Tongue (tissue), 3 donors: ENCODE measurements at places on chromosomes 11 and 22.

DNA sequence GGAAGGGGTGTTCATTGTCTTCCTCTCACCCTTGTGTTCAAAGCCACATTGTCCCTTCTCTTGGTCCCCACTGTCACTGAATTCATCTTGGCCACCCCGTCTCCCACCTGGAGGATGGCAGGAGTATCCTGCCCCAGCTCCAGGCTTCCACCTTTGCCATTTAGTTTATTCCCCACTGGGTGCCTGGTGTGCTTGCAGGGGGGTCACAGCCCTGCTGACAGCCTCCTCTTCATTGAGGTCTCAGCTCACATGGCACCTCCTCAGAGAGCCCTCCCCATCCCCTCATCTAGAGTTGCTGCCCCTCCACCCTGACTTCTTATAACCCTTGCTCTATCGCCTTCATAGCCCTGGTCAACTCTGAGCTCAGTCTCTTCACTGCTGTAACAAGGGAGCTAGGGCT is 36.6 kb downstream of the KIAA1671 start:
- DNase-seq = no peak

GRCh38 chr11:76279646-76280045 is 73.3 kb upstream of the WNT11 start:
- DNase-seq = no peak

DNA sequence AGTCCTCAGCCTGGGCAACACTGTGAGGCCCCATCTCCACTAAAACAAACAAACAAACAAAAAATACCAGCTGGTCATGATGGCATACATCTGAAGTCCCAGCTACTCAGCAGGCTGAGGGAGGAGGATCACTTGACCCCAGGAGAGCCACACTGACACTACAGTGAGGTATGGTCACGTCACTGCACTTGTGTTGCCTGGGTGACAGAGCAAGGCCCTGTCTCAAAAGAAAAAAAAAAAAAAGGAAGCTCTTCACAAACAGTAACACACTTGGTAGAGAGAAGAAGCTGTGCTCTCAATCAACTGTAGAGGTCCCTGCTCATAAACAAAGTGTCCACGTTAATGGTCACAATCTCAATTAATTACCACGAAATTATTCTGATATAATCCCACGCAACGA is 401.6 kb upstream of the CCDC90B start:
- no peak for DNase-seq

GRCh38 chr22:28373831-28374230 is 305.8 kb downstream of the TTC28 start:
- no peak for DNase-seq

GRCh38 chr11:21105196-21105917 is 436.0 kb downstream of the NELL1 start:
- DNase-seq = no peak

DNA sequence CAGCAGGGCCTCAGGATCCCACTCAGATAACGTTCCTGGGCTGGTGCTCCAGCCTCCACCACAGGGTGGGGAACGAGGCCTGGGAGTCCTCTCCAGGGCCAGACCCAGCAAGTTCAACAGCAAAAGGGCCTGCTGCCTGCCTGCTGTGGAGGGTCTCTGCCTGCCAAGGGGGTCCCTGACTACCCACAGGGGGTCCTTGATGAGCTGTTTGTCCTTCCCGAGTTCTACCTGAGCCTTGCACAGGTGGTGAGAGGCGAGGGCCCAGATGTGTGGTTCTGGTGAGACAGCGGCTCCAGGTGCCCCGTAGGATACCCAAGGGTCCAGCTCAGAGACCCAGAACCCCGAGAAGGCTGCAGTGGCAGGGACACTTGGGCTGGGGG is 4.4 kb downstream of the DUSP8 start:
- no peak for DNase-seq

GRCh38 chr22:49703990-49704344 is 123.7 kb downstream of the BRD1 start:
- DNase-seq = no peak

DNA sequence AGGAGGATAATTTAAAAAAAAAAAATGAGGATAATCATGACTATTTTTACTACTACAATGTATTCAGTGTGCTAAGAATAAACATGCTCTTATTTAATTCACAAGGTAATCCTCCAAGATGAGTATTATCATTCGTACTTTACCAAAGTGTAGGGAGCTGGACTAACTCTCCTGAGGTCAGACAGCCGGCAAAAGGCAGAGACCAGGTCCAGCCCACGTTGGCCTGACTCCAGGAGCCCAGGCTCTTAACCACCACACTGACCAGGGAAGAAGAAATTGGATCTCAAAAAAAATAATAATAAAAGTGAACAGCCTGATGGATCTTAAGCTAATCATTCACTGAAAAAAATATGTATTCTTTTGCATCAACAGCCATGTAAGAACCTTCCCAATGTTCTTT is 25.2 kb downstream of the PLAAT3 start:
- DNase-seq = no peak

- DNase-seq = no peak
Measured at GRCh38 chr11:116485425-116485824, 287.4 kb downstream of the BUD13 start.

DNA sequence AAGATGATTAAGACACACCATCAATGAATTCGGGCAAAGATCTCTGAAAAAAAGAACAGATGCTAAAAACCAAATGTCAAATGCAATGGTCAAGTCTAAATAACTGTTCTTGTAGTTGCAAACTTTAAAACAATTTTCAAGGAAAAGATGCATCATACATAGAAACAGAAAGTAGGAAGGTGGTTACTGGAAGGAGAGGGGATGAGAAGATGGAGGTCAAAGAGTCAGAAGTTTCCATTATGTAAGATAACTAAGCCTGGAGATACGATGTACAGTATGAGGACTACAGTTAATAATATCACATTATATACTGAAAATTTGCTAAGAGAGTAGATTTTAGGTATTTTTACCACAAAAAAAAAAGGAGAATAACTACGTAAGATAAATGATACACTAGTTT is 27.1 kb downstream of the CWF19L2 start:
- no peak for DNase-seq

DNA sequence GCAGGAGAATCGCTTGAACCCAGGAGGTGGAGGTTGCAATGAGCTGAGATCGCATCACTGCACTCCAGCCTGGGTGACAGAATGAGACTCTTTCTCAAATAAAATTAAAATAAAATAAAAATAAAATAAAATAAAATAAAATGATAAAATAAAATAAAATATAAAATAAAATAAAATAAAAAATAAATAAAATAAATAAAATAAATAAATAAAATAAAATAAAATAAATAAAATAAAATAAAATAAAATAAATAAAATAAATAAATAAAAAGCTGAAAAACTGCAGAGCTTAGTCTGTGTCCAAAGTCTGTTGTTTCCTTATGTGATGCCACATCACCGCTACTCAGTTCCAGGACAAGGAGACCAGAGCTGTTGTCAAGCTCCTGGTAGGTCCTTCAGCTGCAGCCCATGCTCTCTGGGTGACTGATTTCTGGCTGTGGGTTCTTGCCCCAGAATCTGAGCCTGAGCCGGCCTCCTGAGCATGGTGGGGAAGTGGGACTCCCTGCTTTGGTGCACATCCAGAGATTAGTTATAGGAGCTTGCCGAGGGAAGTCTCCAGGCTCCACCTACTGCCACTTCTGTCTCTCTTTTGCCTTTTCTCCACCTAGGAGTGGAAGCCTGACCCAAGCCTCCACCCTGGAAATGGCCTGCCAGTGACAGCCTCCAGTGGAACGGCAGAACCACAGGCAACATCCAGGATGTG is 31.3 kb upstream of the ADA2 start:
- no peak for DNase-seq

GRCh38 chr11:119336744-119337469 is 2.6 kb downstream of the RNF26 start:
- DNase-seq = no peak

DNA sequence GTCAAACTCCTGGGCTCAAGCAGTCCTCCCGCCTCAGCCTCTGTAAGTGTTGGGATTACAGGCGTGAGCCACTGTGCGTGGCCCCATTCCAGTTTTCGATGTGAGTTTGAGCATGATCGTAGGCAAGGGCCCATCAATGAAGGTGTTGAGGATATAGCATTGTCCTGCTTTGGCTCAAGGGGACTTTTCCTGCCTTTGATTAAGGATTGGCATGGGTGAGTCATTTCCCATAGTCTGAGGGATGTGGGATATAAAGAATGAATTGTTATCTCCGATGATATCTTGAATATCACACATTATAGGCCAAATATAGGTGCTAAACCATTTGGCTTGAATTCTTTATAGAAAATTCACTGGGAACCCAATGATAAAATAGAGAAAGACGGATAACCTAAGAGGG is 30.4 kb downstream of the STIM1 start:
- no peak for DNase-seq

- DNase-seq = no peak
Measured at GRCh38 chr11:126830216-126830806, 170.3 kb downstream of the KIRREL3 start.

DNA sequence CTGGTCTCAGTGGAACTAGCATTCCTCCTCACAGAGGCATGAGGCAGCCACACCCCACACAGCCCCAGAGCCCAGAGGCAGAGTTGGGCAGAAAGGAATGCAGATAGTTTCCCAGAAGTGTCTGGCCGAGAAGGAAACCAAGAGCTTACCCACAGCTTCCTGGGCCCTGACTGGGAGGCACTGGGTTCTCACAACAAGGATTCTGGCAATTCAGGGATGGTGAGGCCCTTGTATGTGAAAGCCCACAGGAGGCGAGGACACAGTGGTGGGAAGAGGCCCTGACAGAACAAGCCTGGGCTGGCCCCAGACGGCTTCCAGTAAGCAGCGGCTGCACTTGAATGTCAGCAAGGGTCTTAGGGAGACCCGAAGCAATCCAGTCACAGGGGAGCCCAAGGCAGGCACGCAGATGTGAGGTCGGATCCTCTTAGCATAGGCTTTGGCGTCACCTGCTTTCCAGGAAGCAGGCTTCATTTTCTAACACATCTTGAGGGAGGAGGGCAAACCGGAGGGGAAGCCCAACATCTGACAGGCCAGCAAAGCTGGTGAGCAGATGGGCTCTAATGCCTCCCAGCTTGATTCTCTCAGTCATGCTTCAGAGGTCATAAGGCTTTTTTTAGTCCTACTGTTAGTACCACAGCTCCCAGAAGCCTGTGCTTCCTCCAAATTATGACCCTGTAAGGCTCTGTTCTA is 78.3 kb upstream of the AKIP1 start:
- DNase-seq = peak; percentile 93

GRCh38 chr11:96062134-96062533 is 138.2 kb upstream of the MTMR2 start:
- peak; percentile 47 for DNase-seq

- DNase-seq = peak; percentile 41
Measured at GRCh38 chr11:122749005-122749687, 89.2 kb upstream of the CRTAM start.

GRCh38 chr11:61004761-61005181 is 33.3 kb downstream of the CD6 start:
- DNase-seq = peak; percentile 66

GRCh38 chr22:45376703-45377102 is 36.7 kb downstream of the SMC1B start:
- peak; percentile 1 for DNase-seq

- DNase-seq = no peak
Measured at GRCh38 chr11:44944853-44945235, 5.8 kb downstream of the TP53I11 start.

- DNase-seq = no peak
Measured at GRCh38 chr11:71951741-71952310, 23.0 kb downstream of the RNF121 start.

GRCh38 chr11:1927026-1927847 is 7.7 kb downstream of the TNNT3 start:
- peak; percentile 78 for DNase-seq
